ENCODE measurements at places on chromosomes 12 and 14. TPM values are rescaled to one million over a fixed set of nuclear protein-coding genes. Genes with fewer than 3 reads are reported as not detected.

The B4GALNT3 gene
- total RNA-seq: 1.3 TPM

The CCDC88C gene
- total RNA-seq: 277 TPM

The CCDC175 gene
- not detected for total RNA-seq

The RDH5 gene
- total RNA-seq: 21.9 TPM

The IFNG-AS1 gene
- 2.4 TPM for total RNA-seq

The SLC11A2 gene
- 61.0 TPM for total RNA-seq

The PTPRQ gene
- total RNA-seq: not detected

The ACVRL1 gene
- 0.64 TPM for total RNA-seq
